D341Med (cell line): ENCODE measurements at places on chromosomes 3 and 15.
A peak's percentile ranks its signal among the peaks of the same experiment; 100 is the strongest.

DNA sequence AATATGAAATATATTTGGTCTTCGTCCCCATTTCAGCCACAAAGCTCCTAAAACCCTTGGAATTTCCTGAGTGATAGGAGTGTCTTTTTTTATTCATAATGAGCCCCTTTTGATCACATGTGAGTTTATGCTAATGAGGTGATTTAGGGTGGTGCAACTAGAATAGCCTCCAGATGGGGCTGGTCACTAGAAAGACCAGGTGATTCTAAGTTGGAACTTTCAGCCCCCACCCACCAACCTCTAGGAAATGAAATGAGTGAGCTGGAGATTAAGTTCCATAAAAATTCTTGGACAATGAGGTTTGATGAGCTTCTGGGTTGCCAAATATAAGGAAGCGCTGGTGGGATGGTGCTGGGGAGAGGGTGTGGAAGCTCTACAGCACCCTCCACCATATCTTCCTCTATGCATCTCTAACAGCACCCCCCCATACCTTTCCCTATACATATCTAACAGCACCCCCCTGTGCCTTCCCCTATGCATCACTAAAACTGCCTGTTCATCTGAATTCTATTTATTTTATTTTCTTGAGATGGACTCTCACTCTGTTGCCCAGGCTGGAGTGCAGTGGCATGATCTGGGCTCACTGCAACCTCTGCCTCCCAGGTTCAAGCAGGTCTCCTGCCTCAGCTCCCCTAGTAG, 2.1 kb upstream of the SMCO1 start:
- DNase-seq, result no peak

- peak; percentile 15 for DNase-seq
These were observed 23.0 kb downstream of the MAGEF1 start for GRCh38 chr3:184688882-184689271.

DNA sequence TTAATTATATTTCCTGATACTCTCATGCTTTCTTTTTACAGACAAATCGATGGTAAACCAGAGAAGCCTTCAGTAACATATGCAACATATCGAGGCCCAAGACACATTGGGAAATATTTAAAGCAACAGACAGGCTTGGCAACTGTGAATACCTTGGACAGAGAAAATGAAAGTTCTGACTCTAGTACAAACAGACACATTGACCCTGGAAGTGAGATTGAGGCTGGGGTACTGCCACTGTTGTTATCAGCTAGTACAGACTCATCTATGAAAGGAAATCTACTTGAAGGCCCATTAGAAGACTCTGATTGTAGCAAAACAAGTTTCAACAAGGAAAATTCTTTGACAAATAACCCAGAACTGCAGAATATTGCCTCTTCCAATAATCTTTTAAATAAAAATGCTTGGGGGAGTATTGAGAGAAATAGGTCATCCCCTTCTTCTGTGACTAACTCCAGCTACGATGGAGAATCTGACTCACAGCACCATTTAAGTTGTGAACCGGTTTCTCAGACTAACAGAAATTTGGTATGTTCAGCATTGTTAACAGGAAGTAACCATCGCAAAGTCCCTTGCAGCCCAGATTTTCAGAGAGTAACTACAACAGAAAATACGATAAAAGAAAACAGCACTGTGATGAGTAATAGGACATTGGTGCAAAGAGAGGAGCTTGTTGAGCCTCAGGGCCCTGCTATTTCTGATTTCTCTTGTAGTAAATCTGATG, 50.2 kb downstream of the CRYBG3 start:
- DNase-seq, result no peak

DNA sequence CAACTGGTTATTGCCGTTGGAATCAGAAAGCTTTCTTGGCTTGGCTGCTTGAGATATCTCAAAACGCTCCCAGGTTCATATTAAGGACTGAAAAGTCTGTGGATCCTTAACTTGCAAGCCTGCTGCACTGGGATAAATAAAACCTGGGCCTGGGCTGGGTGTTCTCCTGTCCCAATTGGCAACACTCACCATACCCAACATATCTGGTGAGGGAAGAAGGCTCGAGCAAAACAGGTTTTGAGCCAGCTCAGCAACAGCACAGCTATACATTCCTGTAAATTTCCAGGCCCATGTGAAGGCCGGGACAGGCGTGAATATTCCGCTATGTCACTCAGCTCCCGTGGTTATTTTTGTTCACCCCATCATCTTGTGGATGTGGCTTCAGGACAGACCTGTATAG, 169.0 kb upstream of the BCL6 start:
- DNase-seq, result no peak

GRCh38 chr3:17006132-17006852, 121.5 kb downstream of the PLCL2 start:
- no peak for DNase-seq

DNA sequence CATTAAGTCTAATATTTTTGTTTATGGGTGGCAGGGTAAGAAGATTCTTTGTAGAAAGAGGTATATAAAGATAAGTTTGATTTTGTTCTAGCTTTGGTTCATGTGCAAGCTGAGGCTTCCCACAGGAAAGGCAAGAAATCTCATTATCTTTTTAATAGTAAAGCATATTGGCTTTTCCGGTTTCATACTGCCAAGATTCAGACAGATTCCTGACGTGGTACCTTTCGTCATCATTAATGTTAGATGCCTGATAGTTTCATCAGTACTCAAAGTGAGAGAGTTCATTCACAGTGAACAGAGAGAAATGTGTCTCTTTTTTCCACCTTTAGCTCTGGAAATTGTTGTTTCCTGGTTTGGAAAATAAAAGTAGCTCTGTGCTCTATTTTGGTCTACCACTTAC, 16.5 kb downstream of the TPM1 start:
- DNase-seq, result no peak

DNA sequence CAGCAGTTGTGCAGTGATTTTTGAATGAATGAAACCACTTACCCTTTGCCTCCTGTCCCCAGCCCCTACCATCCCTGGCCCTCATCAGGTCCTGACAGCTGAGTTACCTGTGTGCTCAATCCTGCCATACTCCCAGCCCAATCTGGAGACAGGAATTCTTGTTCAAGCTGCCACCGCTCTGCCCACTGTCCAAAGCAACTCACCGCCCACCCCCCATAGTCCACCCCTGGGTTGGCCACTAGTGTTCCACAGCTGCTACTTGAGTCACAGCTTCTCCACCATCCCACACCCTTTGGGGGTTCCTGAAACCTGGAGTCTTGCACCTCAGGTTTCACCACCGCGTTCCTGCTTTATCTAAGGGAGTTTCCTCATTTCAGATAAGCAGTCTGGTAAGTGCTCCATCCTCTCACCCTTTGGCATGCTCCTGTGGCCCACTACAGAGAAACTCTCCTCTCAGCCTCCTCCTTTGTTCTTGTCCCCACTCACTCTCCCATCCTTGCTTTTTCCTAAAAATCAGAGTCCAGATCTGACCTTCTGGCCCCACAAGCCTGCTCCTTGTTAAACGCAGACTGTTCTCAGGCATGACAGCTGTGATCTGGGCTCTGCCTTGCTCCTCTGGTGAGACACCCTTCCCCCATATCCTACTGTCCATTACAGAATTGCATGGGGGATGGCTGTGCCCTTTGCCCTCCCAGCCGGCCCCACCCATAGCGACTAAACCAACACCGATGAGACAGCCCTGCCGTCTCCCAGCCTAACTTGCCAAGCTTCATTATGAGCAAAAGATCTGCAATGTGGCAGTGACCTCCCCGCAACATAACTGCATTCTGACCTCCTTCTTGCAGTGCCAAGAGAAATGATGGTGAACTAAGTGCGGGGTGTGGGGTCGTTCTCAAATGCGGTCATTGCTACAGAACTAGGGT, 50.0 kb downstream of the CYP19A1 start:
- no peak for DNase-seq

- DNase-seq, result no peak
These were observed 44.1 kb downstream of the CHST2 start for GRCh38 chr3:143163562-143164100.

DNA sequence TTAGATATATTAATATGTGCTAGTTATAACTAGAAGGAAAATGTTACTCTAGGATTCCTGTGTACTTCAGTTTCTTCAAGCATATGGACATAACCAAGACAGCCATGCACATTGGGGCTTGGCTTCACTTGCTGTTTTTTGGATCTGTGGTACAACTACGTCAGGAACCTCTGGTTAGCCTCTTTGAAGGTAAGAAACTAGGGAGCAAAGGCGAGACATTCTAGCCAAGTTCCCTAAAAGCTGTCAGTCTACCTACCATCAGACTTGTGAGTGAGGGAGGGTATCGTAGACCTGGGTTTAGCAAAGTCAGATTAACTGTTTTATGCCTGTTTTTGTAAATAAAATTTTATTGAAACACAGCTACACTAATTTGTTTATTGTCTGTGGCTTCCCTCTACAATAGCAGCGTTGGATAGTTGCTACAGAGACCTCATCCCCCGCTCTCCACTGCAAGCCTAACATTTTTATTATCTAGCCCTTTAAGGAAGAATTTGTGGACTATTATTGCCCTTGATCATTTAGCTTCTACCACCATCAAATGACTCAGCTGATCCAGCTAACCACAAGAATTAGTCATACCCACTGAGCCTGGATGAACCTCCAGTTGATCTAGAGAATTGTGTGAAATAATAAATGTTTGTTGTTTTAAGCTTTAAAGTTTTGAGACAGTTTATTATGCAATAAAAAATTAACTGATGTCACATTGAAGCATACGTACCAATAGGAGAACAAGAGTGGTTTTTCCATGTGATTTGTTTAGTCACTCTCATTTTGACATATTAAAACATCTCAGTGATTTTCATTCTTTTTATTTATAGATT, 58.1 kb downstream of the RSRC1 start:
- no peak for DNase-seq

DNA sequence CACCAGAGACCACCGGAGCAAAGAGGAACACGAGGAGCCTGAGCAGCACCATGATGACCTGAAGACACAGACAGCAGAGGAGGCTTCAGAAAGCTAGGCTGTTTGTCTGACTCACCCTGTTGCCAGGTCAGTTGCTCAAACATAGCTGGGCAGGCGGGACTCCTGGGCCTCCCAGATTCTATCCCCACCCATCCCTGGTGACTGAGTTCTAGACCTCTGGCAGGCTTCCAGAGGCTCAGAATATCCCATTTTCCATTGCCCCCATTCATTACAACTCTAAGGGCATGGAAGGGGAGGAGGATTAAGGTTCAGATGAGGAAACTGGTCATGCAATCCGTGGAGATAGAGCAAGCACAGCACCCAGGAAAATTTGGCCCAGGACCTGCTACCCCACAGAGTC, at the start of gene CDHR4:
TSS of gene CDHR4 (minus strand) at position 113 of the 400 bp plus-strand sequence. CDS start at position 52, 61 bp downstream.
- no peak for DNase-seq

GRCh38 chr3:86225461-86225860, 765.5 kb downstream of the VGLL3 start:
- DNase-seq, result no peak

- peak; percentile 93 for DNase-seq
These were observed 611 bp upstream of the LINGO1 start for GRCh38 chr15:77633134-77633912.

DNA sequence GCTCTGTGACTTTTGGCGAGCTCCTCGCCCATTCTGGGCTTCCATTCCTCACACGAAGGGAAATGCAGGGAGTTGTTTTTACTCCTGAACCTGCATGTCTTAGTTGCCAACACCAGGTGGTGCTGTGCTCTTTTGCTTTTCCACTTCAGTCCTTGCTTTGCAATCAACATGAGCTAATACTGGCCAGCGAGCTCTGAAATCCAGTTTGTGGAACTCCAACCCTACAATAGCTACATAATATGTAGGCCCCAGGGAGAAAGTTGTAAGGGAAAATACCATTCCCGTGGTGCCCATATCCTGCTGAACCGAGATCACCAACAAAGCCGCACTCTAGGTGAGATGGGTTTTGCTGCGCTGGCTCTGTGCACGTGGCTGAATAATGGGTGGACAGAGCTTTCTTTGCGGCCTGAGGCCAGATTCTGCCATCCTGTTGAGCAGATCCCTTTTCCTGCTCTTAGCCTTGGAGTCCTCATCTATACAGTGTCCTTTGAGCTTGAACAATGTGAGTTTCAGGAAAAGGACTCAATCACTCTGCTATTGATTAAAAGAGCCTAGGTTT, 25.0 kb downstream of the LSM3 start:
- DNase-seq, result peak; percentile 80

DNA sequence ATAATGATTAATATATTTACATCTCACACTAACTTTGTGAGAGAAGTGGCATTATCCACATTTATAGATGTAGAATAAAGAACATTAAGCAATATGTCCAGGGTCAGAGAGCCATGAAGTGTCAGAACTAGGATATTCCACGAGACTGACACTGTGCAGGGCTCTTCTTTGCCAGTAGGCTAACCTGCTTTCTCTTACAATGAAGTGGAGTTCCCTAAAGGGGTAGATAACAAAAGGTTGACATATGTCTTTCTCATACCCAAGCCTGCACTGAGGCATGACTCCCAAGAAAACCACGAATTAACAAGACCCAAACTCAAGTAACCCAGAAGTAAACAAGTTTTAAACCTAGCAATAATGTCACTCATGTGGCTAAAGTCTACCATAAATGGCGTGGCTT, 191.5 kb upstream of the SLC2A2 start:
- DNase-seq, result no peak

- DNase-seq, result no peak
These were observed 228.3 kb downstream of the GAP43 start for GRCh38 chr3:115851571-115851970.

DNA sequence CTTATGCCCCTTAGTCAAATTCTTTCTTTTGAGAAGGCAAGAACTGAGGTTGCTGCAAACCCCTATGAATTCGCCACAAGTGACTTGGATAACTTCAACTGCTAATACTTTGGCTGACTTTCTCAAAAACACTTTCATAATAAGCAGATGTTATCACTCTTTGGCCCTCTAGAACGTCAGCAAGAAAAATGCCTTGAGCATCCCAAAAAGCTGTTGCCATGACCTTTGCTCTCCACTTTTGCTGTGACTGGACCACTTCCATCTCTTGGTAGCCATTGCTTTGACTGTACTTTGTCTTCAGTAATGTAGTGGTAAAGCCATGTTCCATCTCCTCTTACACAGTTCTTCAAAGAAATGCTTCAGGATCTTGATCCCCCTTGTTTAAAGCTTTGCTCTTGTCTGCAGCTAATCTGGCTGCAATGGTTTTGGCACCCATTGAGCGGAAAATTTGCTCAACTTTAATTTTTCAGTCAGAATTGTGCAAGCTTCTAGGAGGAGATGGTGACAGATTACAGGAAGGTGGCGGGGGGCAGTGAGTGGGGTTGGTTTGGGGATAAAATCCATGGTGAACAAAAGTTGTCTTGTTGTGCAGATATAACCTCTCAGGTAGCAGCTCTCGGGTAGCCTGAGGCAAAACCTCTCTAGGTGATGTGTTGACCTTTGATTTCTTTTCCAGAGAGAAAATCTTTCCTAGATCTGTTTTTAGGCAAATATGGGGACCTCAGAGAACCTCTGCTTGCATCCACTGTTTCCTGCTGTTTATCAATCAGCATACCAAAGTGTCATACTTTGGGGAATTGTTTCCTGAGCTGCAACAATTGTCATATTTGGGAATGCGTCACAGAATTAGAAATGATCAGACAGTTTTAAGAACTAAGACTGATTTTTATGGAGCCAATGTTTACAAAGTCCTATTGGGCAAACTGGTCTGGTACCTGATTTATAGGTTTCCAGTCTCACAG, 83.6 kb downstream of the CCR1 start:
- no peak for DNase-seq
